ENCODE measurements at places on chromosomes 1 and 21. TPM values are rescaled to one million over a fixed set of nuclear protein-coding genes. Genes with fewer than 3 reads are reported as not detected.

NFASC gene
- total RNA-seq = 29.5 TPM

SELP gene
- total RNA-seq = 43.2 TPM

OR2M7 gene
- total RNA-seq = not detected

TSPAN2 gene
- total RNA-seq = 34.3 TPM

KCNT2 gene
- 23.6 TPM for total RNA-seq

CD247 gene
- 8.5 TPM for total RNA-seq

CA6 gene
- not detected for total RNA-seq

ZBTB7B gene
- total RNA-seq = 35.3 TPM

BCAR3 gene
- 26.7 TPM for total RNA-seq

ST6GALNAC3 gene
- 9.5 TPM for total RNA-seq

SPEN gene
- 96.9 TPM for total RNA-seq

MACO1 gene
- 18.8 TPM for total RNA-seq

SH2D1B gene
- not detected for total RNA-seq

S100B gene
- total RNA-seq = 4.7 TPM

CD48 gene
- total RNA-seq = 9.9 TPM

HDGF gene
- 118 TPM for total RNA-seq

OR2L5 gene
- not detected for total RNA-seq

TNFRSF4 gene
- total RNA-seq = not detected

BSND gene
- not detected for total RNA-seq

CSDE1 gene
- 1,490 TPM for total RNA-seq

OR2W3 gene
- not detected for total RNA-seq

TRAF3IP3 gene
- total RNA-seq = 3.3 TPM

C21orf58 gene
- total RNA-seq = 0.81 TPM

LIN28A gene
- not detected for total RNA-seq

GPR52 gene
- total RNA-seq = 7.1 TPM

C1orf74 gene
- 1.5 TPM for total RNA-seq

C1orf21 gene
- 15.2 TPM for total RNA-seq

FNDC10 gene
- 0.54 TPM for total RNA-seq

INKA2 gene
- 7.3 TPM for total RNA-seq

SPATA17 gene
- not detected for total RNA-seq

RBM11 gene
- total RNA-seq = 0.49 TPM

PPOX gene
- 33.6 TPM for total RNA-seq

PDZK1IP1 gene
- not detected for total RNA-seq

SDC3 gene
- total RNA-seq = 51.6 TPM

NBPF26 gene
- total RNA-seq = 19.2 TPM

ZBED6 gene
- total RNA-seq = 19.1 TPM

ATP1A2 gene
- total RNA-seq = 86.0 TPM

Data from thoracic aorta (tissue), 2 donors.